ENCODE measurements at places on chromosomes 2 and 18.

DNA sequence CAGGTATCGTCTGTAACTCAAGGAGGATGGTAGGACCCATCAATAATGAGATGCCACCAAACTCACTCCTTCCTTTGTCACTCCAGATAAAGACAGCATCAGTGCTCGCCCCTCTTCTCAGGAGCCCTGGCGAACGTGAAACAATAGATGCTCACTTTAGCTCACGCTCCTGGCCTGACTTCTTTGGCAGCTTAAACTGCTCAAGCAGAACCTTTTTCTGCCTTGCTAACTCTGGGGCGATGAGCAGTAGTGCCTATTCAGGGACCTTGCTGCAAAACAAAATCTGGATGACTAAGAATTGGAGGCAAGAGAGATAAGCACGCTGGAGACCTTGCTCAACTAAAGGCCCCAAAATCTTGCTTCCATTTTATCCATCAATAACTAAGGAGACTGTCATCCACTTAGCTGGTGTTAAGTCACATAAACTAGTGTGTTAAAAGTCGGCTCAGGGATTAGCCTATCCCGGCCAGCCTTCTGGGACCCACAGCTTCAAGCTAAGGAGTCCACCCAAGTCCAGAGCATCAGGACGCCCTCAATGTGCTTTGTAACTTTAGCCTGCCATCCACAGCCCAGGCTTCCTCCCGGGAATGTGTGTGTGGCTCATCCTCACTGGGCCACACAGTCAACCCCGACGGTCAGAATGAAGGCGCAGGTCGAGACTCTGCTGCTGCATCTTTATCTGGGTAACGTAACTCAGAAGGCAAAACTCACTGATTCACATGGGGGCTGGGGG is 38.9 kb downstream of the ZNF516 start:
- DNase-seq = no peak

- no peak for DNase-seq
Observed at GRCh38 chr2:205754285-205754923, 72.1 kb downstream of the NRP2 start.

GRCh38 chr2:96111257-96111640 is 5.1 kb downstream of the ADRA2B start:
- DNase-seq = no peak

DNA sequence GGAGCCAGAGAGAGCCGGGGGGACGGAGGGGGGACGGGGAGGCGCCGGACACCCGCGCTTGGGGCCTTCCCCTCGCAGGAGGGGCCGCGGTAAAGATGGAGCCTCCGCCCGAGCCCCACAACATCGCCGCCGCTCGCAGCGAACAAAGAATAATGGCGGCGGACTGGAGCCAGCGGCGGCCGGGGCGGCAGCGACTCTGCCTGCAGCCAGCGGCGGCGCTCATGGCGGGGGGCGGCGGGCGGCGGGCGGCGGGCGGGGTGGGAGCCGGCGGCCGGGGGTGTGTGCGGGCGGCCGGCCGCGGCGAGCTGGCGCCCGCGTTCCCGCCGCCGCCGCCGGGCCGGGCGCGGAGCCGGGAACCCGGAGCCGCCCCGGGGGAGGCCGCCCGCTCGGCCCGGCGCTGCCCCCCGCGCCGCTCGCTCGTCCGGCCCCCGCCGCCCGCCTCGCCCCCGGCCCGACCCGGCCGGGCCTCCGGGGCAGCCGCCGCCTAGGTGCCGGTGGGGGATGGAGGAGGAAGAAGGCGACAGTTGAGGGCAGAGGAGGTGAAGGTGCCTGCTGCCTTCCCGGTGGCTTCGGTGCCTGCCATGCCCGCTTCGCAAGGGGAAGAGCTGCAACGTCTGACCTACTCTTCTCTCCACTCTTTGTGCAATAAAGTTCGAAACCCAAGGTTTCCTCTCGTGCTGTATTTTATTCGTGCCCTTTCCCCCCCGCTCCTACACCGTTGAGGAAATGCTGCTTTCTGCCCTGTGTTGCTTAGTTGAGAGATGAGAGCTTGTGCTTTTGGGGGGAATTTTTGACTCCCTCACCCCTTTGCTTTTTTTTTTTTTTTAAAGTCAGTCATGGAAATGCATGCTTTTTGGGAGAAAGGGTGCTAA is 634 bp downstream of the CREB1 start:
- DNase-seq = peak; percentile 22

GRCh38 chr2:240585681-240586197 is 795 bp upstream of the CAPN10 start:
- no peak for DNase-seq

DNA sequence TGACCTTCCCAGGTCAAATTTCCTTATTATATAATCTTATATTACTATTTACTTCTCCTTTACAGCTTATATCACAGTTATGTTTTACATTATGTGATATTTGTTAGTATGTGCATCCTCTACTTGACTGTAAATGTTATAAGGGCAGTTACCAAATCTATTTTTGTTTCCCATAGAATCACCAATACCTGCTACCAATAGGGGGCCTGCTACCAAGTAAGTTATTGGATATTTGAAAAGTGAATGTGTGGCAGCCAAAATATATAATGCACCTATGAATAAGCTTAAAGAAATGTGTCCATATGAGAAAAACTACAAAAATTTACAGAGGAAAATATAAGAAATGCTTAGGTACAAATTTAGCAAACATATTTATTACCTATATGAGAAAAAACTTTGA is 23.9 kb upstream of the CTAGE1 start:
- DNase-seq = no peak

- DNase-seq = no peak
Observed at GRCh38 chr2:172439911-172440310, 12.5 kb downstream of the ITGA6 start.

DNA sequence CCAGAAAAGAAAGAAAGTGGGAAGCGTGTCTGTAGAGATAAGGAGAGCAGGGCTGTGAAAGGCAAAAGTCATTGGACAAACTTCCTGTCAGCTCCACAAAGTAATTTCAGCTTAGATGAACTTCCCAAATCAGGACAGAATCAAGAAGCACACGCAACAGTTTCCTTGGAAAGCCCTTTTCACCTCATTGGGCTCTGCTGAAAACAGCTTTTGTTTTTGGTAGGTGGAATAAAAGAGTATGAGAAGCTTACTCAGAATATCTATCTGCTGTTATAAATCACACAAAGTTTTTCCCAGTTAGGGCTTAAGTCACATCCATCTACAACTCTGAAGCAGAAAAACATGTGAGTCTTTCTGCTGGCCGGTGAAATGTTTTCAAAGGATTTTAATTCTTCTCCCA is 42.4 kb upstream of the EFEMP1 start:
- DNase-seq = no peak
